NCI-H1930 (cell line): ENCODE measurements at places on chromosomes 16 and 17.
A peak's percentile ranks its signal among the peaks of the same experiment; 100 is the strongest.

GRCh38 chr17:68101987-68102314 is 66.4 kb downstream of the KPNA2 start:
- no peak for DNase-seq

DNA sequence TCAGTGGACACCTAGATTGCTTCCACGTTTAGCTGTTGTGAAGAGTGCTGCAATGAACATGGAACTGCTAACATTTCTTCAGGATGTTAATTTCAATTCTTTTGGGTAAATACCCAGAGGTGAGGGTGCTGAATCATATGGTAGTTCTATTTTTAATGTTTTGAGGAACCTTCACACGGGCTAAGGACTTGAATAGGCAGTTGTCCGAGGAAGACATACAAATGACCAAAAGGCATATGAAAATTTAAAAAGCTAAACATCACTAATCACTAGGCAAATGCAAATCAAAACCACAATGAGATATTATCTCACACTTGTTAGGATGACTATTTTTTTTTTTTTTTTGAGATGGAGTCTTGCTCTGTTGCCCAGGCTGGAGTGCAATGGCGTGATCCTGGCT is 173.3 kb downstream of the PRKCB start:
- no peak for DNase-seq

DNA sequence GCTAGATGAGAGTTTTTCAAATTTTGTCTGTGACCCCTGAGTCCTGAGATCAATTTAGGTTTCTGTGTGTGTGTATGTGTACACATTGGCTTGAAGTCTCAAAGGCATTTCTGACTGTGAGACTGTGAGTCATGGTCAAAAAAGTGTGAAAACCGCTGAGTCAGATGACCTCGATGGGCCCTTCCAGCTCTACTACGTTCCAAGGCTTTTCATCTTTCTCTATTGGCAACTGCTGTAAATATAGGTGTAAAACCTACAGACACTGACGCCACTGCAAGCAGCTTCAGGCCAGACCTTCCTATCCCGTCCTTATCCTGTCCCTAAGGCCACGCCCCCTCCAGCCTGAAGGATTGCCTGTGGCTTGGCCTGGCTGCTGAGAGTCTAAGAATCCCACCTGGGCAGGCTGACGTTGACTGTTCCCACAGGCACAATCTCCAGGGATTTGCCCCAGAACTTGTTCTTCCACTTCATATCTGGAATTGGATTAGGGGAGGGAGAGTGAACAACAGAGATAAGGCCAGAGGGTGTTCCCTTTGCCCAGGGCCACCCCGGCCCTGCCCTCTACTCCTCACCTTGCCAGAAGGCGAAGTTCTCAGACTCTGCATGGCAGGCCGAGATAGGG is 11.3 kb downstream of the OSBPL7 start:
- DNase-seq: no peak

DNA sequence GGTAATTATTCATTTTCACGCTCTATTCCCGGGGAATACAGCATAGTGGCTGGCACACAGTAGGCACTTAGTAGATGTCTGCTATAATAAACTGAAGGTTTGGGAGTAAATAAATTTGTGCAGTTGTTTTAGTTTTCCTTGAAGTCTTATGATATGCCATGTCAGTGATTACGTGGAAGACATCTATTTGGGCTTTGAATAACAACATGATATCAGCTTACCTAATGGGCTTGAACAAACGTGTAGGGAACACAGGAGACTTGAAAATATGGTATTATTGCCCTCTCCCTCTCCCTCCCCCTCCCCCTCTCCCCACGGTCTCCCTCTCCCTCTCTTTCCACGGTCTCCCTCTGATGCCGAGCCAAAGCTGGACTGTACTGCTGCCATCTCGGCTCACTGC is 36.3 kb upstream of the NETO2 start:
- DNase-seq: no peak

- peak; percentile 83 for DNase-seq
Observed at GRCh38 chr17:21098934-21099689, 27.7 kb upstream of the DHRS7B start.

DNA sequence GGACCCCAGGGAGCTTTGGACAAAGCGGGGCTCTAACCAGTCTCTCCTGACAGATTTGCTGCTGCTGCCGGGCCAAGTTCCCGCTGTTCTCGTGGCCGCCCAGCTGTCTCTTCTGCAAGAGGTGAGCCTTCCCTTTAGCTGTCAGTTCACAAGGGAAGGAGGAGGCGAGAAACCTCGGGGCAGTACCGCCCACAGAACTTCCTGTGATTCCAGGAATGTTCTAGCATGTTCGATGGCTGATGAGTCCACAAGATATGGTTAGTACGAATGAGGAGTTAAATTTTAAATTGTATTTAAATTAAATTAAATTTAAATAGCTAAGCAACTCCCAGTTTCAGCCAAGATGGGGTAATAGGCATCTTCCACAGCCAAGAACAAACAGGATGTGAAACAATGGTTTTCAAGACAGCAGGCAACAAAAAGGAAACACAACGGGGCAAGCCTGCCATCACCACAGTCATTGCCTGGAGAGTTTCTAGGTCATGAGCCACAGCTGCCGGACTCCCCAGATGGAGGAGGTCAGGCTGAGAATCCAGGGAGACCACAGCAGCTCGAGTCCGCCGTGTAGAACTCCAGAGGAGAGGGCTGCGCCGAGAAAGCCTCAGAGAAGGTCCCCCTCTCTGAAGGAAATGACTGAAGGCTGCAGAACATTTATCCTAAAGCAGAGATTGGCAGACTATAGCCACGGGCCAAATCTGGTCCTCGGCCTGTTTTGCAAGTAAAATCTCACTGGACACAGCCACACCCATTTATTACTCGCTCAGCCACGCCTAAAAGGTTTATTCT is 9.5 kb upstream of the TCF25 start:
- no peak for DNase-seq

DNA sequence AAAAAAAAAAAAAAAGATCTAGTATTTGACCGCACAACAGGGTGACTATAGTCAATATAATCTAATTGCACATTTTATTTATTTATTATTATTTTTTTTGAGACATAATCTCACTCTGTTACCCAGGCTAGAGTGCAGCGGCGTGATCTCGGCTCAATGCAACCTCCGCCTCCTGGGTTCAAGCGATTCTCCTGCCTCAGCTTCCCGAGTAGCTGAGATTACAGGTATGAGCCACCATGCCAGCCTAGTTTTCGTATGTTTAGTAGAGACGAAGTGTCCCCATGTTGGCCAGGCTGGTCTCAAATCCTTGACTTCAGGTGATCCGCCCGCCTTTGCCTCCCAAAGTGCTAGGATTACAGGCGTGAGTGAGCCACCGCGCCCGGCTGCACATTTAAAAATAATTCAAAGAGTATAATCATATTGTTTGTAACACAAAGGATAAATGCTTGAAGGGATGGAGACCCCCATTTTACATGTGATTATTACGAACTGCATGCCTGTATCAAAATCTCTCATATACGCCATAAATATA is 794 bp downstream of the ANKS3 start:
- no peak for DNase-seq

- no peak for DNase-seq
Observed at GRCh38 chr16:85619101-85619891, 6.2 kb downstream of the GSE1 start.

DNA sequence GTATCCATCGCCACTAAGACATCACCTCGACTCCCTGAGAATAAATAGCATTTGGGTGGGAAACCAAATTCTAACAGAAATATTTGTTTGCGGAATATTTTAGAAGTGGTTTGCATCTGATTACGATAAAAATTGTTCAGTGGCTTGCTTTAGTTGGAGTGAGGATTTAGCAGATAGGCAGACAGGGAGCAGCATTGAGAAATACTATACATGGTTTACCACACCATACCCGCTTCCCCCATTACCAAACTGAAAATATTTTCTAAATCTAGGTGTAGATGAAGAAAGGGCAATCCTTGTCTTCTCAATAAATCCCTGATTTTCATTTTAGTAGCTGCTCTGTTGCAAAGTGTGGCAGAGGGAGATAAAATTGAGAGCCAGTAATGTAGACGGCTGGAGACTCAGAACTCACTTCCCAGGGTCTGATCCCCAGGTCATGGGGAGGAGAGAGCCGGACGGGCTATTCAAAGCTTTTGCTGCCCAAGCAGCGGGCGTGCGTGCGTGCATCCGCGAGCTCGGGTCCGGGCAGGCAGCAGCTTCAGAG is 808 bp upstream of the BAHCC1 start:
- DNase-seq: peak; percentile 56

- DNase-seq: no peak
Observed at GRCh38 chr17:40610359-40610758, 37.3 kb downstream of the SMARCE1 start.

- DNase-seq: no peak
Observed at GRCh38 chr16:73049511-73049910, 1.6 kb upstream of the ZFHX3 start.

GRCh38 chr17:43445009-43445589 is 38.7 kb upstream of the DHX8 start:
- no peak for DNase-seq

- DNase-seq: no peak
Observed at GRCh38 chr16:76956841-76957240, 234.1 kb upstream of the MON1B start.

DNA sequence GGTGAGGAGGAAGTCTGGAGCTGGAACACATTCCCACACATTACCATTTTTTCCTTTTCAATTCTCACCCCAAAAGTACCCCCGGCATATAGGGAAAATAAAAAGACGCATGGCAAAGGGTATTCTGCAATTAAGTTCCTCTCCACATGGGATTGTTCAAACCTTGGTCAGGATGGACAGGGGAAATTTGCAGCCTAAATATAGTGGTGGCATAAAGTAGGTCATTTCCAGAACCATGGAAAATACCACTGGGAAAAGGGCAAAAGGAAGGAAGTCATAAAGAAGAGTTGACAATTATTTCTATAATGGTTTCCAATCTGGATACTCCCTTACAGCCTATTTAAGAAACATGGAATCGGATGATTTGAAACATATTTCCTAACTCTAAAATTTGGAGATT is 135.8 kb downstream of the STX8 start:
- DNase-seq: no peak

DNA sequence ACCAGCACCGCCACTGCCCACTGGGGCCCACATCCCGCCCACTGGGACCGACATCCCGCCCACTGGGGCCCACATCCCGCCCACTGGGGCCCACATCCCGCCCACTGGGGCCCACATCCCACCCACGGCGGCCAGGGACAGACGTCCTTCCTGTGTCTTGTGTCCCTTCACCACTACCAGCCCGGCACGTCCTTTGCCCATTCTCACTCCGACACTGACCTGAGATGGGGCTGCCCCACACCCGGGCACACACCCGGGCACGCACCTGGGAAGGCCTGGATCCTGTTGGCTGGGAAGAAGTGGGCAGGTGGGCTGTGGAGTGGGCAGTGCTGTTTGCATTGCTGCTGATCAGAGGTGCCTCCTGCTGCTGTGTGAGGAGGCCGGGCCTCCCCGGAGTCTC is 28.4 kb upstream of the GNG13 start:
- no peak for DNase-seq

DNA sequence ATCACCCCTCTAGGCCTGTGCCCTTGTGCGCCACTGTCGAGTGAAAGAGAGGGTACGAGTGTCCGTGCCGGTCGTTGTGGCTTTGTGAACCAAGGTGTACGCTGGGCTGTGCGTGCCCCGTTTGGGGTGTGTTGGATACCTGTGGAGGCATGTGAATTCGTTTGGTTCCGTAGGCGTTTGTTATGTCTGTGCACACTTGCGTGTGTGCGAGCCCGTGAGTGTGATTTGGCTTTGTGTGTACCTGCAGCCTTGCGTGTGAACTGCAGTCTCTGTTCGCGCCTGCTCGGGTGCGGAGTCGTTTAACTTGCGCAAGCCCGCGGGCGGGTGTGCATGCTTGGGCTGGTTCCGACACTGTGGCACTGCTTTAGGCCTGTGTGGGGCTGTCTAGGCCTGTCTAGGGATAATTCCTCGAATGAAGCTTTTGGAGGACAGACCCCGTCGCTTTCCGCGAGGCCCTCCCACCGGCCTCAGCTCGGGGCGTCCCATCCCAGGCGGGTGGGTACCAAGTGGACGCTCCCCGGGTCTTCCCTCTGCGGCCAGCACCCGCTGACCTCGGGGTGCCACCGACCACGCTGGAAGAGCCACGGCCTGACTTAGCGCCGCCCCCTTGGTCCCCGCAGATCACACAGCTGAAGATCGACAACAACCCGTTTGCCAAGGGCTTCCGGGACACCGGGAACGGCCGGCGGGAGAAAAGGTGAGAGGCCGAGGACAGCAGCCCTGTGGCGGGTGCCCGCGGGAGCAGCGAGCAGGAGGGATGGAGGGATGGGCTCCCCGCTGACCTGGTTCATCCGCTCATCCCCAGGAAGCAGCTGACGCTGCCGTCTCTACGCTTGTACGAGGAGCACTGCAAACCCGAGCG is 4.4 kb downstream of the TBX2 start:
- no peak for DNase-seq

DNA sequence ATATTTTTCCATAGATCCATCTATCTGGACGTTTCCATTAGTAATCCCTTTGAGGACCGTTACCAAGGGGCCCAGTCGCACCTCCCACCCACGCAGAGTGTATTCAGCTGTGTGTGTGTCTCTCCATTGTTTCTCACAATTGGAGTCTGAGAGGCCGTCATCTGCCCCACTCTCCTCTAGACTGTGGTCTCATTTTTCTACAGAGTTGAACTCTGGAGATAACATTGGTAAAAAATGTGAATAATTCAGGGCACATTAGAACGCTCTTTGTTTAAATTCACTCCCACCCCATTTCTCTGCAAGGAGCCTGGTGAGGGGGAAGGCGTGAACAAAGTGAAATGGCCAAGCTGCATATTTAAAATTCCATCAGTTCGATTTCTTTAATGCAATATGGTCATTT is 333.1 kb upstream of the MAF start:
- no peak for DNase-seq

DNA sequence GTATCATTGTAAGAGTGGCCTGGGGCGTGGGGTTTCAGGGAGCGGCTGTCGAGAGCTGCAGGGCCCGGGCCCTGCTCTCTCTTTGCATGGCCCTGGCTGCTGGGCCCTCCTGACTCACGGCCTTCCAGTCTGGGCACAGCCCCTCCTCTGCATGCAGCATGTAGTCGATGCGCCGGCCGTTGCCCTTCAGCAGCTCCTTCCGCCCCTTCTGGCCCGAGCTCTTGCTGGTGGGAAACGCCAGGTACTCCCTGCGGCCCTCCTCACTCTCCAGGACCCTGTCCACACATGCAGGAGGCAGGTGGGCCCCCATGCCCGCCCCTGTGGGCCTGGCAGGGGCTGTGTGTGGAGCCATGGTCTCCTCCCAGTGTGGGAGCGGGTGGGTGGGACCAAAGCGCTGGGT is 50.7 kb downstream of the PRMT7 start:
- no peak for DNase-seq

- DNase-seq: peak; percentile 25
Observed at GRCh38 chr17:52383493-52384100, 225.1 kb upstream of the CA10 start.
